ENCODE measurements at places on chromosomes 7 and 10. TPM values are rescaled to one million over a fixed set of nuclear protein-coding genes. Genes with fewer than 3 reads are reported as not detected.

The FEZF1 gene
- total RNA-seq: not detected

- H3K4me3 ChIP-seq: no peak overlapping the region
- H3K4me1 ChIP-seq: peaks cover 27% of the 10 kb centered on the region
- DNase-seq: no peak
- no peaks in the 10 kb centered on the region for H3K27me3 ChIP-seq
- no peak overlapping the region for H3K27ac ChIP-seq
Observed at GRCh38 chr10:74026428-74027015, 28.6 kb downstream of the VCL start.

GRCh38 chr10:33265621-33266020 is 68.8 kb downstream of the NRP1 start:
- no peak for DNase-seq
- H3K27ac ChIP-seq: no peak overlapping the region
- no peaks in the 10 kb centered on the region for H3K36me3 ChIP-seq

DNA sequence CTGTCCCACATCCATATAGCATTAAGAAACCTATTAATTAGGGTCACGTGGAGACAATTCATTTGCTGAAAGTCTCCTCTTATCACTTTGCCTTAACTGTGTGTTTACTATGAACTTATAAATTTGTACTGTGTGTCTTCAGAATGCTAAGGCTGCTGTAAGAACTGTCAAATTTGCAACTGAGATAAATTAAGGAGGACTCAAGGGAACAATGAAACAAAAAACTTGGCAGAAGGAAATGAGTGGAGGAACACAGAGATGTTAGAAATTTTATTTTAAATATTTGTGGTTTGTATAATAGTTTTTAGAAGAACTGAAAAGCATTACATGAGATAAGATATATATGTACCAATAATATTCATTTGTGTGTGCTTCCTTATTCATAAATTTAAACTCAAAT is 1005.3 kb upstream of the SORCS1 start:
- DNase-seq: no peak
- no peaks in the 10 kb centered on the region for H3K36me3 ChIP-seq
- H3K4me3 ChIP-seq: no peak overlapping the region
- no peak overlapping the region for H3K27ac ChIP-seq
- H3K4me1 ChIP-seq: no peaks in the 10 kb centered on the region

Measured in CD4-positive, alpha-beta memory T cell (primary cell).